Activated gamma-delta T cell treated with Interleukin-2 at 50 U/mL for 16 hours (primary cell): ENCODE measurements at places on chromosomes 16 and 17.

GRCh38 chr16:46832757-46833459 lies 1.9 kb upstream of the C16orf87 start:
- no peak for DNase-seq

DNA sequence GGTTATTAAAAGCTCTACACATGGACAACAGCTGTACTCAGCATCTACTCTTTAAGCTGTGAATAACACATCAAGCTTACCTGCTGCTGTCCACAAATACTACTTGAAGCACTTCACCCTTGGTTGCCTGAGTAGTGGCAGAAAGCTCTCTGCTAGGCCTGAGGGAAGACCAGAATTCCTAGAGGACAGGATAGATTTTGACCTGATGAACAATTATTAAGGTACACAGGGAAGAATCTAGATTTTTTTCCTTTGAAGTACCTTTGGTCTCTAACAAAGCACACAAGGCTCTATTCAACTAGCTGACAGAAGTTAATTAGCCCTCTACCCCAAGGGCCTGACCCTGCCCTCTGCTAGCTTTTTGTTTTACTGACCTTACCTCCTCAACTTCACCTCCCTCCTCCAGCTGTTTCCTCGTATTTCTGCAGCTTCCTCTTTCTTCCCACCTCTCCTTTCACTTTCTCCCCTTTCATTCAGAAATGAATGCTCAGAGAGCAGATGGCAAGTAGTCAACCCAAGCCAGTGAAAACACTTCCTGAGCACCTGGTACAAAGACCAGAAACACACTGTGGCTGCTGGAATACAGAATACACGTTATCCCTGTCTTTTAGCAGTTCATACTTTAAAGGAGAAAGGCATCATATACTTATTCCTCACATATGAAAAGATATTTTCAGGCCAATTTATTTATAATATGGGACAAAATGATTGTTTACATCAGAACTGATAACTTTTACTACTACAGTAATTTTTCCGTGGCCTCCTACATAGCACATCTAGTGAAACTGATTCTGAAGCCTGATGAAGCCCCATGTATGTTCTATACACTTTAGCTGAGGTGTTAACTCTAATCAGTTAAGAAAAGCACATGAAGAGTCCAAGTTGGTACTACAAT lies 5.7 kb upstream of the VEZF1 start:
- no peak for DNase-seq

GRCh38 chr17:76834870-76835269 lies 33.3 kb upstream of the MGAT5B start:
- no peak for DNase-seq

DNA sequence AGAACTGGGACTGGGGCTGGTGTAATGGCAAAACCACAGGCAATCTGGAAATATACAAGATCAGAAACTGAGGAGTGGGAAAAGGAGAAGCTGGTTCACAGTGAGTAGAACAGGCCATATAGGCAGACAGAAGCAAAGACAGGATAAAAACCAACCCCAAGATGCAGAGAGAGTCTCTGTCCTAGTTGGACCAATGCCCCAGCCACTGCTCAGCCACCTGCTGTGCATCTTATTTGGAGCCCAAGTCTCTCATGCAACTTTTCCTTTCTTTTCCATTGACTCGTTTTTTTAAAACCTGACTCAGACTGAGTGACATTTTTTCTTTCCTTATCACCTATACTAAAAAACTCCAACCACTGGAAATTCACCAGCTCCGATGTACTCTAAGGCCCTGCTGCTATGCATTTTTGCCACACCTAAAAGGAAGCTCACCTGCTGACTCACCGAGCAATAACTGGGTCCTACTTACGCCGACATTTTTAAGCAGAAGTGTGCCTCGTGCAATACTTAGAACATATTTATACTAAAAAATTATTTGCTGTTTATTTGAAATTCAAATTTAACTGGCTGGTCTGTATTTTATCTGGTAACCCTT lies 100.8 kb upstream of the XYLT1 start:
- no peak for DNase-seq

- peak; percentile 35 for DNase-seq
These were observed 100.9 kb downstream of the PARN start for GRCh38 chr16:14529010-14529669.

- no peak for DNase-seq
These were observed 537.1 kb upstream of the EEF2KMT start for GRCh38 chr16:5634666-5635180.
